ENCODE measurements at places on chromosomes 4 and X.

DNA sequence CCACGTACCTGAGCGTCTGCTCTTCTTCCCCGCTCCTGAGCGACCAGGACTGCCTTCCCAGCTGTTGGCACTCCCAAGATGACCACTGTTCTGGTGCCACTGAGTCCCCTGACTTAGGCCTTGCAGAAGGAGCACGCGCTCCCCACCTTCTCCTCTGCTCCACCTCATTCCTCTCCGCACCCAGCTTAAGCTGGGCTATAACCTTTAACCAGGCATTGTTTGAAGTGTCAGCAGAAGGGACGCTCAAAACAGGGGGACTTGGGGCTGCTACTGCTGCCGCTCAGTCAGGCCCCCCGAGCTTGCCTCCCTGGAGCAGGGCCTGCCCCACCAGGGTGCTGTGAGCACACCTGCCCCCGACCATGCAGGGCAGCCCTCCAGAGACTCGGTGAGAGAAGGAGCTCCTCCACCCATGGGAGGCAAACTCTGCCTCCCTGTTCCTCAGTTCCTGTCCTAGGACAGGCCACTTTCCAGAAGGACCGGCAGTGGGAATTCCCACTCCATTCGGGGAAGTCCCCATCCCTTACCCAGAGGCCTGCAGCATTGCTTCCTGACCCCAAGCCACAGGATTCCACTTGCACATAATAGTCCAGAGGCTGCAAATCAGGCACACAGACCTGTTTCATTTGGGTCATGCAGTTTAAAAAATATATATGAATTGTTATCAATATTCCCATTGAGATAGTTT, 99.7 kb upstream of the ENPP6 start:
- DNase-seq, result no peak

GRCh38 chr4:16222957-16223527, 3.2 kb downstream of the TAPT1 start:
- DNase-seq, result no peak

- peak; percentile 2 for DNase-seq
These were observed 14.8 kb upstream of the SPON2 start for GRCh38 chr4:1187182-1187581.

DNA sequence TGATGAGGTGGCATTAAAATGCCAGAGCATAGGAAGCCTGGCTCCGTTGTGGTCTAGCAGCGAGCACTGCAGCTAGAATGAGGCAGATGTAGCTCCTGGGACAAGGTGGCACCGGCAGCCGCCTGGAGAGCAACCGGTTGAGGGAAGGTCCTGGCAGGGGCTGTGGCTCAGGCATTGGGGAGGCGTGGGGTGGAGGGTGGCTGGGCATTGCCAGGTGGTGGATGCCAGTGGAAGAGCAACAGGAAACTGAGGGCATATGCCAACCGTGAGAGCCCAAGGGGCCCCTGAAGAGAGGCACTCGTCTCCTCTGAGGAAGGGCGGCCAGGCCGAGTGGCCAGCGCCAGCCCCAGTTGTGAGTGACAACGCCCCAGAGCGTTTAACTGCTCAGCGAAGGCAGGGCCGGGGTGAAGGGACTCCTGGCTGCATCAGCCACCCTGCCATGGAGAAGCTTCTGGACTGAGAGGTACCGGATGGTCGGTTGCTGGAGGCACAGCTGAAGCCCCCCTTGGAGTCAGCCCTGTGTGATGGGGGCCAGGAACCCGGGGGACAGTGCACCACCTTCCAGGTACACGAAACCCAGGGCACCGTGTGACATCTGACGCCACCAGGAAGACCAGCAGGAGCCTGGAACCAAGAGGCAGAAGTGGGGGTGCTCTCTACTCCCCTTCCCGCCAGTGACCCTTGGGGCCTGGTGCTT, 13.2 kb upstream of the PDE6B start:
- peak; percentile 61 for DNase-seq

- no peak for DNase-seq
These were observed 51.9 kb downstream of the TET2 start for GRCh38 chr4:105198541-105198940.

GRCh38 chrX:24231131-24231540, 81.6 kb downstream of the ZFX start:
- no peak for DNase-seq

- no peak for DNase-seq
These were observed 32.4 kb downstream of the ATP8A1 start for GRCh38 chr4:42624551-42624950.

DNA sequence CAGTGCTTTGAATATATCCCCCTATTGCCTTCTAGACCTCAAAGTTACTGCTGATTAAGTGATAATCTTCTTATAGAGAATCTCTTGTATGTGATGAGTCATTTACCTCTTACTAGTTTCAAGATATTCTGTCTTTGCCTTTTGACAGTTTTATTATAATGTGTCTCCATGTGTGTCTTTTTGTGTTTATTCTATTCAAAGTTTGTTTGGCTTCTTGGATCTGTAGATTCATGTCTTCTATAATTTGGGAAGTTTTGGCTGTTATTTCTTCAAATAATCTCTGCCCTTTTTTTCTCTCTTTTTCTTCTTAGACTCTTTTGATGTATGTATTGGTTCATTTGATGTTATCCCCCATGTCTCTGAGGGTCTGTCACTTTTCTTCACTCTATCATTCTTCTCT, 915.7 kb upstream of the GRIA3 start:
- no peak for DNase-seq

- DNase-seq, result no peak
These were observed 144.6 kb downstream of the TBL1X start for GRCh38 chrX:9609499-9609898.

DNA sequence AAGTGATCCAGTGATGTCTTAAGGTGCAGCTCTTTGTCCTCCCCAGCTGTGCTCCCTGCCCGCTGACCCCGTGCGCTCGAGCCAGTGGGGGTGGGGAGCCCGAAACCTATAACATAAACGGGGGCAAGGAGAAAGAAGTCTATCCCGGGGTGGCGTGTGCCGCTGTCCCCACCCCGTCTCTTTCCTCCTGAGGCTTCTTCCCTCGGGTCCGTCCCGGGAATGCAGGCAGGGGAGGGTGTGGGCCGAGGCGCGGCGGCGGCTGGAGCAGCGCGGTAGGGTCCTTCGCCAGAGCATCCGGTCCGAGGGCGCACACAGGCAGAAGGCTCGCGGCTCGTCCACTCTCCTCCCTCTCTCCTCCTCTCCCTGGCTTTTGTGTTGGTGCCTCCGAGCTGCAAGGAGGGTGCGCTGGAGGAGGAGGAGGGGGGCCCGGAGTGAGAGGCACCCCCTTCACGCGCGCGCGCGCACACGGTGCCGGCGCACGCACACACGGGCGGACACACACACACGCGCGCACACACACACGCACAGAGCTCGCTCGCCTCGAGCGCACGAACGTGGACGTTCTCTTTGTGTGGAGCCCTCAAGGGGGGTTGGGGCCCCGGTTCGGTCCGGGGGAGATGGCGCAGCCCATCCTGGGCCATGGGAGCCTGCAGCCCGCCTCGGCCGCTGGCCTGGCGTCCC, at the start of gene RAB33A:
Gene RAB33A (plus strand): TSS at position 517 of the 681 bp plus-strand sequence. CDS start 101 bp downstream, at position 618.
- no peak for DNase-seq

- no peak for DNase-seq
These were observed 31.6 kb upstream of the LSM6 start for GRCh38 chr4:146143888-146144287.

DNA sequence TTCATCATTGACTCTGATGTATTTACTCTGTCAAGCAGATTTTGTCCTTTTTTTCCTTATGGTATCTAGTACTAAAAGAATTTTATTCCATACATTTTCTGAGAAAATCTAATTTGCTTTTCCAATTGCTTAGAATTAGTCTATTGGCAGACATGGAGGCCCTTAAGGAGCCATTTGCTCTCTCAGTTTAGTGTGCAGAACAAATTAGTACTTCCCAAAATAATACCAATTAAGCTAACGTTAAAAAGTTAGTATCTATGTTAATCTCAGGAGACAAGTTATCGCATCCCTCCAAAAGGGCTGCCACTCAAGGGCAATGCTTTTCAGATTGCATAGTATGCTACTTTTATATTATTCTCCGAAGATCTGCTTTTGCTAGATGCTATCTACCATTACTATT, 47.7 kb downstream of the PDHA2 start:
- DNase-seq, result no peak

DNA sequence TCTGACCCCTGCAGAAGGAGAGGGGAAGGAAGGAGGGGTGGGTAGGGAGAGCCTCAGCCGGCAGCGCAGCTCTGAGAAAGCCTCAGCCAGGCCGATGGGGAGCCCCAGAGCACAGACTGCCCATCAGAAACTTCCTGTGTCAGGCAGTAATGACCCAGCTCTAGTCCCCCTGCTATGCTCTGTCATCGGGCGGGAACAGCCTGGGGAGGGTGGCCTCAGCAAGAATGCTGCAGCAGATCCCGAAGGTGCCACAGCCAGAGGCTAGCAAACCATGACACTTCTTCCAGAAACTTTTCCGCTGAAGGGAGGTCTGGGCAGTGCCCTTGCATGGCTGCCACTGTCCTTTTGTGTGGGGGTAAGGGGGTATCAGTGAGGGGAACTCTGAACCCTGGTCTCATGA, 279.0 kb downstream of the BCOR start:
- DNase-seq, result no peak

DNA sequence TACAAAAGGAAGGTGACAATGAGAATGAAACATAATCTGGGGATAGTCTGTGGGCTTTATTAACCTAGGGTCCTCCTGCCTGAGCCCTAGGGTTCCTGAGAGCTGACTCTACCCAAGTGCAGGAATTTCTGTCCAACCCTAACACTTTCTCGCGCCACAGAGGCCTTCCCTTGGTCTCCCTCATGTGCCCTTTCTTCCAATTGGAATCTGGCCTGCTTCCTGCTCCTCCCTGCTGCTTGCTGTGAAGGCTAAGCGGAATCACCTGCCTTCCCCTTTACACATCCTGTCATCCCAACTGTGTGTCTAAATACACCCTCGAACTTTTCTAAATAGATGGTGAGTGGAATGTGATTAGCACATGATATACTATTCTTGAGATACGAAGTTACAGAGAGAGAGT, 5.9 kb downstream of the MAGEA11 start:
- no peak for DNase-seq

DNA sequence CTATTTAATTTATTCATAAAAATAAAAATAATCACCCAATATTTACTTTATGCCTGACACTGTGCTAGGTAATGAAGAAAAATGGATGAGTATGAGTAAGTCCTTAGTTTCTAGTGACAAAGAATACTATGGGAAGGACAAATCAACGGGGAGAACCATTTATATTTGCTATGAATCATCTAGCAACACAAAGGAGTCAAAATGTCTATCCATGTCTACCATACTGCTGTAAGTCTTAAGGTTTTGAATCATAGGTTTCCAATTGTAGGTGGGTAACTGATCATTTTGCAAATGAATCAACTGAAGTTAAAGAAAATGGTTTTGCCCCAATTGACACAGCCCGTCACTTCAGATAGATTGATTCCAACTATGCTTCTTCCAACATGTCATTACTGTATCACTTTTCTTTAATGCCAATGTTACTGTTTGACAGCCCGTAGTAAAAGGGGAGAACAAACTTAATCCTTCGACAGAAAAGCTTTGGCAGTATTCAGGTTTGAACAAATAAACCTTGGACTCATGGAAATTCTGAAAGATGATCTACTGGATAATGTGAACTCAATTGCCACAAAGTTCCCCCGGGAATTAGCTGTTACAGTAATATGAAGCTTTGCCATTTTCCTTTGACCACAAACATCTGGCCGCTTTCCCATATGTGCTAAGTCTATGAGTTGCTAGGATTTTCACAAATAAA, 3.2 kb downstream of the TDO2 start:
- DNase-seq, result no peak

- peak; percentile 53 for DNase-seq
These were observed 2.5 kb upstream of the BRWD3 start for GRCh38 chrX:80812176-80812575.

DNA sequence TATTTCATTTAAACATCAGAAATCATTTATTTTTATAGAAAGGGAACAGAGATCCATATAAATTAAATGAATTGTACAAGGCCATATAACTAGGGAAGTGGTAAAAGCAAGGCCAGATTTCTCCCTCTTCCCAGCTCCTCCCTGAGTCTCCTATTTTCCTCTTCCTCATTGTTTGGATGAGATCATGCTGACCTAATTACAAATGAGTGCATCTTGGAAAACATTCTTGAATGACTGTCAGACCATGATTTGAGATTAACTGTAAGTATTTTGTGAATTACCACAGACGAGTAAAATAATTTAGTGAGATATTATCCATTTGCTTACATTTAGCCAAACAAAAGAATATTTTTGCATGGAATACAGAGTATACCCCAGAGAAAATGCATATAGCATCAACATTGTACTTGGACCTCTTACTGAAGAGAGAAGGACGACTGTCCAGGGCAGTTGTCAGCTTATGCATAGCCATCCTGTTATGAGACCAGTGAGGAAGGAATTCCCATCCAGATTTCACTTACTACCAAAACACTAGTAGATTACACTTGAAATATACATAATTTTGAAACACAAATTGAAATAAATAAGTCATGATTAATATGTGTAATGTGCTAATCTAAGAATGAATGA, 47.3 kb downstream of the SLAIN2 start:
- no peak for DNase-seq

GRCh38 chrX:154714925-154715324, 36.0 kb downstream of the GAB3 start:
- DNase-seq, result no peak

GRCh38 chr4:169051761-169052593, 41.9 kb upstream of the CBR4 start:
- DNase-seq, result no peak

DNA sequence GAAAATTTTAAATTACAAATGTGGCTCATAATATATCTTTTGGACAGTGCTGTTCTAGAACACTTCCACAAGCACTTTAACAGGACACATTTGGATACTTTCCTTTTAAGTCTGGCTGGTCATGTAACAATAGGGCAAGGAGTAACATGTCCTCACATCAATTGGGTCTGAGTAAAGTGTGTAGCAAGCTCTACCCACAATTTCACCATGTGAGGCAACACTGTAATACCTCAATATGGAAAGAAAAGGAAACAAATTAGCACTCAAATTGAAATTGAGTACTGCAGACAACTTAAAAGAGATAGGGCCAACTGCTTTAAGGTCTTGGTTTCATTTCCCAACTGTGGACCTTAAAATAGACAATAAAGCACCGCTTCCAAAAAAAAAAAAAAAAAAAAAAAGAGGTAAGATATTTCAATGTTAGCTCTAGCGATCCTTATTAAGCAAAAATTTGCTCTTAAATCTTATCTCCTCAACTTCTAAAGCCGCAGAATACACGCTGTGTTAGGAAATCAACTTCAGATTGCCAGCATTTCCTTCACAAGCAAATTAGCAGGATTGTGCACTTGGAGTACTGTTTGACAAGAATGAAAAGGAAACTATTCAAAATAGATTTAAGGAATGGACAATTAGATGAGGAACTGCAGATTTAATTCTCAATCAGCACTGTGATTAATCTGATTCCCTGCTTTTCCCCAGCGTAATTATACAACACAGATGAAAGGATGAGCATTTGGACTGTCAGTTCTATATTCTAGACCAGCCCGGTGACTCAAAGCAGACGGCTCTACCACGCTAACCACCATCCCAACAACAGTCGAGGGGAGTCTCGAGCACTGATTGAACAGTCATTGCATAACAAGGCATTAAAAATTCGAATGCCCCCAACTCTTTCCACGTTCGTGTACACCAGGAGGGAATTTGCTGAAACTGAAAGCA, 1.6 kb downstream of the CASK start:
- no peak for DNase-seq

- no peak for DNase-seq
These were observed 174.9 kb upstream of the SMARCAD1 start for GRCh38 chr4:94032754-94033153.

GRCh38 chr4:14877246-14878225, 124.7 kb upstream of the CPEB2 start:
- no peak for DNase-seq

All from aorta (tissue), 5 donors.